ENCODE measurements at places on chromosomes 2 and 18.
A peak's percentile ranks its signal among the peaks of the same experiment; 100 is the strongest.

DNA sequence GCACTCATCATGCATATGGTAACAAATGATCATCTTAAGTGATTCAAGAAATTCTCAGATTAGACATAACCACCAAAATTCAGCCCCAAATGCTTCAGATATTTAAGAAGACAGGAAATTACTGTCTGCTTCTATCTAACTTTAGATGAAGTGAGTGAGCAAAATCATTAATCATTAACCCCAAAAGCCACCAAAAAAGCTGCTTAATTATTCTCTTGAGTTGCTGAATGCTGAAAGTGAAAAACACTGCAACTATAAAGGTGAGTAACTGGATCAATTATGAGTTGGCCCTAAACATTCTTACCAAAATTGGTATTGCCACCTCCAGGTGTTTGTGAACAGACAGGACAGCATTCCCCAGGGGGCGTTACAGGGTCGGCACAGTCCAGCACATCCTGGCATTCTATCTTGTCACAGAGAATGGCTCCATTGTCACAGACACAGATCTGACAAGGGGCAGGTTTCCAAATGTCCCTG is 69.6 kb downstream of the COL5A2 start:
- DNase-seq = no peak

DNA sequence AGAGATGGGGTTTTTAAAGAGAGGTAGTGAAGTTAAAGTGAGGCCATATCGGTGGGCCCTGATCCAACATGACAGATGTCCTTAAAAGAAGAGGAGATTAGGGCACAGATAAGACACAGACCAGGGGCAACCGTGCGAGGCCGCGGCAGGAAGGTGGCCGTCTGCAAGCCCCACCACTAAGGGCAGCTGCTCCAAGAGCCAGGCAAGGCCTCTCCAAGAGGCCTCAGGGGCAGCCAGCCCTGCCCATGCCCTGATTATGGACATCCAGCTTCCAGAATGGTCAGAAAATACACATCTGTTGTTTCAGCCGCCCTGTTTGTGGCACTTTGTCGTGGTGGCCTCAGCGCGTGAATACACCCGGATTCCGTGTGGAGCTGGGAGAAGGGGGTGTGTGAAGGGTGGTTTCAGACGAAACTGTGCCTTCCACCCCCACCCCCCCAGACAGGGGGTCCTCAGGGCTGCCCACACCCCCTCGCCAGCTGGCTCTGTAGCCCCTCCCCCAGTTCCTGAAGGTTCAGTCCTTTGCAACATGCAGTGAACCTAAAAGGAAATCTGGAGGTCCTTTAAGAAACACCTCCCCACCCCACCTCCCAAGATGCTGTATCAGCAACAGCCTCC is 74.1 kb upstream of the SMAD7 start:
- no peak for DNase-seq

- no peak for DNase-seq
These were observed 139.4 kb downstream of the CYRIA start for GRCh38 chr2:16526193-16526592.

GRCh38 chr2:156134887-156135286 is 197.6 kb downstream of the NR4A2 start:
- no peak for DNase-seq

GRCh38 chr2:115400940-115401339 is 958.5 kb downstream of the DPP10 start:
- no peak for DNase-seq

DNA sequence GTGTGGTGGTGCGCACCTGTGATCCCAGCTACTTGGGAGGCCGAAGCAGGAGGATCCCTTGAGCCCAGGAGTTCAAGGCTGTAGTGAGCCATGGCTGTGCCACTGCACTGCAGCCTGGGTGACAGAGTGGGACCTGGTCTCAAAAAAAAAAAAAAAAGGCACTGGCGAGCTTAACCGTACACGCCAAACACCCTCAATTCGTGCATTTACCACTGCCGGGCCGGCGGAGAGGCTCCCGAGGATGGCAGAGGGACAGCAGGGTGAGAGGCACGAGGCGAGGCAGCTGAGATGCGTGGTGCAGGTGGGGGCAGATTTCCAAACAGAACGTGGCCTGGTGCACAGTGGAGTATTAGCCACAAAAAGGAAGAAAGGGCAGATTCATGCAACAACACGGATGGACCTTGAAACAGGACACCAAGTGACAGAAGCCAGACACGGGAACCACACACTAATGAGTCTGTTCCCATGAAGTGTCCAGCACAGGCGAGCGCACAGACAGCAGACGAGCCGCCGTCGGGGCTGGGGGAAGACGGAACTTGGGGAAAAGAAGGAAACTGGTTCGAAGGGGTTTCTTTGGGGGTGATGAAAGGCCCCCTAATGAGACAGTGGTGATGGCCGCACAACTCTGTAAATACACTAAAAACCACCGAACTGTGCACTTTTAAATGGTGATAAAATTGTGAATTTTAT is 27.4 kb downstream of the SLC66A2 start:
- no peak for DNase-seq

GRCh38 chr2:217206907-217207698 is 347.2 kb upstream of the TNP1 start:
- no peak for DNase-seq

DNA sequence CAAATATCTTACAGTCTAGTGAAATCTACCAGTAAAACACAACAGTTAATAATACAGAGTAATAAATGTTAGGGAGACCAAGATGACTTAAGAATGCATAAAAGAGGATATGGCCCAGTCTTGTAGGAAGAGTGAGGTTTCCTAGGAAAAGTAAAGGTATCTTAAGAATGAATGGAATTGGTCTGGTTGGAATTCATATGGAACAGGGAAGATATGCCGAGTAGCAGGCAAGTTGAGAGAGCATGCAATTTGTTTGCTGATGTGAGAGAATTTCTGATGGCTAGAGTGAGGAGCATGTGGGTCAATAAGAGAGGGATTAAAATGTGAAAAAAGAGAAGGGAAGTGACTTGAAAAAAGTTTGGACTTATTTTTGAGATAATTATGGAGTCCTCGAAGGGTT is 512.9 kb upstream of the ZEB2 start:
- DNase-seq = no peak

- DNase-seq = no peak
These were observed 782 bp downstream of the MTA3 start for GRCh38 chr2:42569116-42569711.

DNA sequence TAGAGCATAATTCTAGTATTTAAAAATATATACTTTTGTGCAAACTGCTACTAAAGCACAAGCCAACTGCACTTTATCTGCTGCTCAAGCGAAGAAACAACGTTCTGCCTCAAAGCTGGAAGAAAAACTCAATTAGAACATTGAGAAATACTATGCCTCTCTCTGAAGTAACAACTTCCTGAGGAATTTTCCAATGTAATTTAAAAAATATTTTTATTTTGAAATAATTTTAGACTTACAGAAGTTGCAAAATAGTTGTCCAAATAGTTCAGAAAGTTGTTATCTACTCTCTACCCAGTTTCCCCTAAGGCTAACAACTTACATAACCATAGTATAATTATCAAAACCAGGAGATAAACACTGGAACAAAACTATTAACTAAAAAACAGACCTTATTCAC is 12.3 kb upstream of the POLI start:
- no peak for DNase-seq

- no peak for DNase-seq
These were observed 43.8 kb downstream of the APOB start for GRCh38 chr2:20999906-21000645.

DNA sequence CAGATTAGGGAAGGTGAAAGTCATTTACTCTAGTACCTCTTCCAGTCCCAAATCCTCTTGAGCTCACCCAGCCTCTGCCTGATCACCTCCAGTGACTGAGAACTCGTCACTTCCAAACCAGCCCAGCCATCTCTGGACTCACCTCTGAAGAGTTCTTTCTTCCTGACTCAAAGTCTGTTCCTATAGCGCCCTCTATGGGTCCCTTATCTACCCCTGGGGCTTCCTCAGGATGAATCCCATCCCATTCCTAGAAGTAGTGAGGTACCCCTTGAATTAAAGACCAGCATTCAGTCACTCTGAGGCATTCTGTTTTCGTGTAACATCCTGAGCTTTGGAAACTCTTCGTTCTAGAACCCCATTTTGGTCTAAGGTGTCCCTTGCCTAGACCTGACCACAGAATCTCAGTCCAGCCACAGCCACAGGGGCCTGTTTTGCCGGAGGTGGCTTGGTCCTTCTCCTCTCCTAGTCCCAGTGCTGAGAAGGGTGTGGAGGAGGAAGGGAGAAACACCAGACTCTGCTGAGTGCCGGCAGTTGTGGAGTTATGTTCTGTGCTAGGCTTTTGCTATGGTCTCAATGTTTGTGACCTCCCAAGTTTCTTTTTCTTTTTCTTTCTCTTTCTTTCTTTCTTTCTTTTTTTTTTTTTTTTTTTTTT is 32.7 kb downstream of the SIX3 start:
- DNase-seq = peak; percentile 27

- no peak for DNase-seq
These were observed 8.2 kb downstream of the BCL2 start for GRCh38 chr18:63311118-63312018.

- DNase-seq = no peak
These were observed 3.5 kb upstream of the CHRNG start for GRCh38 chr2:232535761-232536530.

- DNase-seq = no peak
These were observed 1783.9 kb downstream of the SUCLG1 start for GRCh38 chr2:82675186-82675585.

DNA sequence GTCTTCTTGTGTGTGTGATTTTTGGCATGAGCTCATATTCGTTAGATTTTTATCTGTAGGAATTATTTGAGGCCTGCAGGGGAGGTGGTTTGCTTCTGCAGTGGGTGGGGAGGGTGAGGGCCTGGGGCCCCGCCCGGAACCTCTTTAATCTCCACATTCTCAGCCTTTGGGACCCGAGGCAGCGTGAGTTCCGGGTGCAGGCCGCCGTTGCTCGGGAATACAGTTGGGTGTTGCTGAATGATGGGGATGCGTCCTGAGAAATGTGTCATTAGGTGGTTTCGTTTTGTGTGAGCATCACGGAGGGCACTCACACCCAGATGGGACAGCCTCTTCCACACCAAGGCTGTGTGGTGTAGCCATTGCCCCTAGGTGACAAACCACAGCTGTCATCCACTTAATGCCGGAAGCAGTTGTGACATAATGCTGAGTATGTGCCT is 13.7 kb upstream of the GAL3ST2 start:
- no peak for DNase-seq

DNA sequence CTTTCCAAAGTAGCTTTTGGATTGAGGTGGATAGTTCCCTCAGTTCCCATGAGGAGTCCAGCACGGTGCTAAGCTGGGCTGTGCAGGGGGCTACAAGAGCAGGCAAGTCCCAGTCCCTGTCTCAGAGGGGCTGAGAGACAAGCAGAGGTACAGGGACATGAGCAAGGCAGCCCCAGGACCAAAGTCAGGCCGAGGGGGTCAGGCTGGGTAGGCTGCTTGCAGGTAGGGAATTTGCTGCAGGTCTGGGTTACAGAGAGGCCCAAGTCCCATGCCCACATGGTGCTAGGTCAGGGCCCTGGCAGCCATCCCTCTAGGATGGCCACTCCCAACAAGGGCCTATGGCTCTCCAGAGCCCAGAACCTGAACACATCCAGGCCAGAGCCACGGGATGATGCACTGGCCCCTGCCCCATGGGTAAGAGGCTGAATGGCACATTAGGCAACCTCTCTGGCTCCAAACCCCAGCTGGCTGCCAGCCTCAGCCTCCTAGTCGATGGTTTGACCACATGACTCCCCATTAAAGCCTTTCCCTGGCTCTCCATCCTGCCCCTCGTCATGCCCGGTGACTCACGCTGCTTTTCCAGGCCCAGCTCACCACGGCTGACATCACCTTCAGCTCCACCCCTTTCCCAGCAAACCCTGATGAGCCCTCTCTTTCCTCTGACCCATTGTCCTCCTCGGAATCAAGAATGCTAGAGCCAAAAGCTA is 83.7 kb downstream of the SDC1 start:
- no peak for DNase-seq

- no peak for DNase-seq
These were observed 30.7 kb downstream of the PKP4 start for GRCh38 chr2:158487419-158487818.

DNA sequence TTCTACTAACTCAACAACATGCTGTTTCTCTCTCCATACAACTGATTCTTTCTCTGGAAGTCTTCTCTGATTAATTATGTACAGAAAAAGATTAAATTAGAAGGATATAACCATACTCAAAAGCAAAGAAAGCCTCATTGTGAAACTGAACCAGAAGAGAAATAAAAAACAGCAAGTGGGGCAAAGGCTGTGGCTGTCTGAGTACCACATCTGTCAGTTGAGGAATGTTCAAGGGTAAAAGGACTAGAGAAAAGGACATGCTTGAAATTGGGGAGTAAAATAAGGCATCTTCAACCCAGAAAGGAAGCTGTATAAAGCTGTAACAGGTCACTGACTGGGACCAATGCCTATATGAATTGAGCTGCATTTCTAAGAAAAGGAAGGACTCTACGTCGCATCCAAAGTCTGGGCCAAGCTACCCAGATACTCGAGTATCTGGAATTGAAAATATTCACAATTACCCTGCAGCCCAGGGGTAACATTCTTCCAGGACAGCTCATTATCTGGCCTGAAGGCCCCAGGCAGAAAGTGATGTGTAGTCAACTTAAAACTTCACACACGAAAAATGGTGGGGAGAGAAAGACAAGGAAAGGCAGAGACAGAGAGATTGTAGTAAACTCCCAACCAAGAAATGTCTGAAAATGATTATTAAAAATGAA is 356.0 kb upstream of the GALNT5 start:
- DNase-seq = no peak

GRCh38 chr2:235638541-235639427 is 144.9 kb downstream of the AGAP1 start:
- DNase-seq = peak; percentile 53

DNA sequence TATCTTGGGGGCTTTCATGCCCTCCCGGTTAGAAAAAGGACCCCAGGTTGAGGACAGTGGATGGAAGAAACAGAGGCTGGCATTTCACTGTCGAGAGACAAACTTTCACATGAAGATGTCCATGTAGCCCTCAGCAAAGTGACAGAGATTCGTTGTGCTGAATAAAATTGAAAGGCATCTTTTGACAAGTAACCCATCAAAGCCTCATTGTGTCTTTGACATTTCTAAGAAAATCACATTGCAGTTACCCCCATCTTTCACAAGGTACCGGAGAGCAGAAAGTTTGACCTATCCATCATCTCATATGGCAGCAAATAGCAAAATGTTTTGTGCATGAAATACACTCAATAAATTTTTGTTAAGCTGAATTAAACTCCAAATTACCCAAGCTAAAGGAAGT is 2.0 kb upstream of the MBP start:
- DNase-seq = no peak

DNA sequence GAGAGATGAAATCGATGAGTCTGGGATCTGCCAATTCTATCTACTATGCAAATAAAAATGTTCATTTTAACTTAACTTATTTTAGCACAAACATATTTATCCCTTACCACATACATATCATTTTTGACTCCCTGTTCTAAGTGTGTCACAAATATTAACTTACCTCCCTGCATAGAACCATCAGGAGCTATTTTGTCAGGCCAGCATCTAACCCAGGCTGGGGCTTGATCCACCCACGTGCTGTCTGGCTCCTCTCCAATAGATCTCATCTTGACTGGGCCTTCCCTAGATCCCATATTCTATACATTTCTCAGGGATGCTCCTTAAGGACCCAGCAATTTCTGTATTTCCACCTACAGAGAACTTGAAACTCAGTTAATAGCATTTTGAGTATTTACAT is 20.9 kb downstream of the NTSR2 start:
- no peak for DNase-seq

All from hematopoietic multipotent progenitor cell treated with erythropoietin and hydrocortisone succinate and interleukin-3 and kit ligand, for 17 days (in vitro differentiated cells).